CD4-positive, alpha-beta T cell treated with Interleukin-17A for 1 hour (primary cell): ENCODE measurements at places on chromosomes 13 and 19.

GRCh38 chr13:18212873-18213272 lies 968.8 kb downstream of the TUBA3C start:
- no peak for DNase-seq

DNA sequence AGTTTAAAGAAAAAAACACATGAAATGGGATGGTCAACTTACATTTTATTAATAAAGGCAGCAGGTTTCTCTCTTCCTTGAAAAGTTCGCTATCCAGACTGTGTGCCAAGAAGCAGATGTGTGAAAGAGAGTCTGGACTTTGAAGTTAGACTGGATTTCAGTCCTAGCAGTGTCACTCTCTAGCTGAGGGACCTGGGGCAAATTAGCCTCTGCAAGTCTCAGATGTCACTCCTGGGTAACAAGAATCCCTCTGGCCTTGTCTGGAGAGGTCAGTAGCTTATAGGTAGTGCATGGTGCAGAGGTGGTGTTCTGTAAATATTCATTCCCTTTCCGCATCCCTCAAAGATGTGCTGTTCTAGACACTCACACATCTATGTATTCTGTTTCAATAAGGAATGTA lies 187.6 kb upstream of the RNF113B start:
- DNase-seq: no peak

DNA sequence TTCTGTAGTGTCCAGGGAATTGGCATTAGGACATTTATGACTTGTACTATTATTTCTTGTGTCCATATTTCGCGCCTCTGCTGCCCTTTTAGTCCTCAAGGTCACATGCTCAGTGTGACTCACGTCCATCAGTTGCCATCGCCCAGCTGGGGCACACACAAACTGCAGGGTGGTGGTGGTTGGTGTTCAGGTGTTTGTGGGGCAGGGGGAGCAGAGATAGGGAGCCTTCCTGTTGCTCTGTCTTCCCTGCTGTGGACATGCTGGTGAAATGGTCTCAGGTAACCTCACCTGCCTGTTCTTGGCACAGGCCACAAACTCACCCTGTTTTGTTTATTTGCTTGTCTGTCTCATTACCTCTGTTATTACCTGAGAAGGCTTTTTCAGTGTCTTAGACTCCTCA lies 22.4 kb downstream of the PRR12 start:
- DNase-seq: no peak

DNA sequence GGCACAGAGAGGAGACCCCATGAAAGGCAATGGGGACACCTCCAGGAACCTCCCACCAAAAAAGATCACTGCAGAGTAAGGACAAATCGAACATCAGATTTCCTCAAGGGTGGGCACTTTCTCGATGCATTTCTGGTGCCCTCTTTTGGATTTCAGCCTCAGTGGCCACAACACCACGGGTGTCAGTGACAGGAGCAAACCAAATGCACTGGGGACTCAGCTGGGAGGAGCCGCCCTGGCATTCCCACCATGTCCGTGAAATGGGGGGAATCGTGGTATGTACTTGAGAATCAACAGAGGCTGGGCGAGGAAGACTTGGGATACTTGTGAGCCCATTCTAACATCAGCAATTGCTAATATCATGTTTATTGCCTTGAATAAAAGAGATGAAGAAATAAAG lies 16.3 kb downstream of the FAM187B start:
- no peak for DNase-seq

- DNase-seq: peak; percentile 55
These were observed 62.3 kb downstream of the ITGBL1 start for GRCh38 chr13:101514695-101515275.

- no peak for DNase-seq
These were observed 886.1 kb upstream of the MIR17HG start for GRCh38 chr13:90461398-90461797.

GRCh38 chr13:23504180-23504579 lies 66.0 kb upstream of the TNFRSF19 start:
- no peak for DNase-seq

- DNase-seq: no peak
These were observed 855 bp upstream of the CARS2 start for GRCh38 chr13:110706570-110707372.

GRCh38 chr19:17429641-17430113 lies 9.8 kb downstream of the MVB12A start:
- DNase-seq: no peak

GRCh38 chr13:44399074-44399473 lies 25.4 kb downstream of the SERP2 start:
- DNase-seq: no peak

DNA sequence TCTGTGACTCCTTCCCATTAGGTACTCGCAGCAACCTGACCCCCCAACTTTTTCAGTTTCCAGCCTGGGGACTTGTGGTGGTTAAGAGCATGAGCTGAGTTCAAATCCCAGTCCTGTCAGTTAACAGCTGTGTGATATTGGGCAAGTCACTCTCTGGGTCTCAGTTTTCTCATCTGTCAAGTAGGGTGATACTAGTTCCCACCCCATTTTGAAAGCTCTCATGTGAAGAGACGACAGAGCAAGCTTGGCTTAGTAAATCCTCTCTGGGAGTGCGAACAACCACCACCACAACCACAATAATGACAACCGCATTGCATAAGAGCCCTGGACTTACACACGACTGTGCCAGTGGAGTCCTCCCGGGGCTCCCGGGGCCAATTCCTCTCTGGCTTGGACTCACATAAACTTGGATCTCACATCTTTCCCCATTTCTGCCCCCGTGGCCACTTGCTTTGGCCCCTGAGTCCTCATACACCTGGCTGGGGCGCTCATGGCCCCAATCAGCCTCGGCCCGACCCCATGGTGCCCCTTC lies 454 bp downstream of the BLVRB start:
- peak; percentile 53 for DNase-seq

- no peak for DNase-seq
These were observed 154.2 kb upstream of the MAB21L1 start for GRCh38 chr13:35630551-35631275.

DNA sequence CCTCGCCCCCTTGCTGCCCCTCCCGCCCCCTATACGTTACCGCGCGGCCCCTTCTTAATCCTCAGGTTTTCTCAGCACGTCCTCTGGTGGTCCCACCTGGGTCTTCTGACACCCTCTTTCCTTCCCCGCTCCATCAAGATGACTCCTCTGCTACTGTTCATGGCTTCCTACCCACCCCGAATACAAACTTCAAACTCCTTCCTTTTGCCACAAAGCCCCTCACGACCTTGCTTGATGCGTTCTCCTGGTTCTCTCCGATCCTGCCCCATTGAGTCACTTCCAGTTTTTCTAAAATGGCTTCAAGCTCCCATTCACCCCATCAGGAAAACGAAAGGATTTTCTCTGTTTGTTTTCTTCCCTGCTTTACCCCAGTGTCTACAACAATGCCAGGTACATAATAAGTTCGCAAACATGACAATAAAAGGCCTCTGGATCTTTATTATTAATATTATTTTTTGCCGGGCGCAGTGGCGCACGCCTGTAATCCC lies 734 bp upstream of the SERTAD3 start:
- DNase-seq: no peak

DNA sequence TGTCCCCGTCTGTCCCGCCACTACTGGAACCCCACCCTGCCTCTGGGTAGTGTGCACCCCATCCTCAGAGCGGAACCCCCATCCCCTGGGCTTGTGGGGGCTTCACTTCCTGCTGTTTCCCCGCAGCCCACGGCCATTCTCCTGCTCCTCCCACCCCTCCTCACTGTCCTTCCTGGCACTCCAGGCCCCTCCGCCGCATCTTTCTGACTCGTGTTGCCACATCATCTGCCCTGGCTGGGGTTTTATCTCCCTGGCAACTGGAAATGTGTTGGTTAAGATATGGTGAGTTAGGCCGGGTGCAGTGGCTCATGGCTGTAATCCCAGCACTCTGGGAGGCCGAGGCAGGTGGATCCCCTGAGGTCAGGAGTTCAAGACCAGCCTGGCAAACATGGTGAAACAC lies 37.3 kb downstream of the KDM4B start:
- no peak for DNase-seq

DNA sequence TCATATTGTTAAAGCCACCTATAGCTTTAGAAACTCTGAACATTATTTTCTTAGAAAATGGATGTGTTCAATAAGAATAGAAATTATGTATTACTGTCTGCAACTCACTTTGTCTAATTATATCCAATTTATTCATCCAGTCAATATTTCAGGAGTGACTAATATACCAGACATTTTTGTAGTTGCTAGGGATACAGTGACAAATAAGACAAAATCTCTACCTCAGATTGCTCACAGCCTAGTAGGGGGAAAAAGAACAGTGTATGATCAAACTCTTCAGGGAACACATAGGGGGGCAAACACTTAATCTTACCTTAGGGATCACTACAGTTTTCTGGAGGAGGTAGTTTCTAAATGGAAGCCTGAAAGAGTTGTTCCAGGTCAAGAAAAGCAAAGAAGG lies 8.6 kb downstream of the BRCA2 start:
- DNase-seq: no peak

GRCh38 chr13:23637829-23638228 lies 67.6 kb downstream of the TNFRSF19 start:
- DNase-seq: no peak

DNA sequence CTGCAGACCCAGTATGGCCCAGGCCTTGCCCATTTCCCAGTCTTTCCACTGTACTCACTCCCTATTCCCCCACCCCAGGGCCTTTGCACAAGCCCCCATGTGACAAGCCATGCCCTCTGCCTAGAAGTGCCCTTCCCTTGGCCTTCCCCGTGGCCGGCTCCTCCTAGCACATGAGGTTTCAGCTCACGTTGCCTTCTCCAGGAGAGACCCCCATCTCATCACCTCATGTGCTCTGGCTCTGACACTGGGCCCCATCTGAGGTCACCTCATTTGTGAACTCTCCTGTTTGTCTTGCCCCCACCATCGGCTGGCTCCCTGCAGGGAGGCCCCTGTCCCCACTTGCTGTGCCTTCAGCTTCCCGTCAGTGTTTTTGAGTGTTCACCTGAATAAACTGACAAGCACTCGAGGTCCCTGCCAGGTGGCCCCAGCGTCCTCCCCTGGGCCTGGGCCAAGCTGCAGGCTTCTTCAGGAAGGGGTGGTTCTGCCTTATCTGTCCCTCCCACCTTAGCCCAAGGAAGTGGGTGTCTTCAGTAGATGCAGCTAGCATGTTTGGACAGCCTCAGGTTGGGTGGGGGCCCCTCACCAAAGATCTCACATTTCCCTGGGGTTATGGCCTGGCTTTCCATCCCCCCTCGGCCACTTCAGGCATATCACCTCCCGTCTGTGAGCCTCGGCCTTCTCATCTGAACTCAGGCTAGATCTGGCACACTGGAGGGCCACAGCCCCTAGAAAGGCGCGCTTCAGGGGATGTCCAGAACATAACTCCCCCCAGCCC lies 3.8 kb upstream of the SLC25A42 start:
- no peak for DNase-seq

DNA sequence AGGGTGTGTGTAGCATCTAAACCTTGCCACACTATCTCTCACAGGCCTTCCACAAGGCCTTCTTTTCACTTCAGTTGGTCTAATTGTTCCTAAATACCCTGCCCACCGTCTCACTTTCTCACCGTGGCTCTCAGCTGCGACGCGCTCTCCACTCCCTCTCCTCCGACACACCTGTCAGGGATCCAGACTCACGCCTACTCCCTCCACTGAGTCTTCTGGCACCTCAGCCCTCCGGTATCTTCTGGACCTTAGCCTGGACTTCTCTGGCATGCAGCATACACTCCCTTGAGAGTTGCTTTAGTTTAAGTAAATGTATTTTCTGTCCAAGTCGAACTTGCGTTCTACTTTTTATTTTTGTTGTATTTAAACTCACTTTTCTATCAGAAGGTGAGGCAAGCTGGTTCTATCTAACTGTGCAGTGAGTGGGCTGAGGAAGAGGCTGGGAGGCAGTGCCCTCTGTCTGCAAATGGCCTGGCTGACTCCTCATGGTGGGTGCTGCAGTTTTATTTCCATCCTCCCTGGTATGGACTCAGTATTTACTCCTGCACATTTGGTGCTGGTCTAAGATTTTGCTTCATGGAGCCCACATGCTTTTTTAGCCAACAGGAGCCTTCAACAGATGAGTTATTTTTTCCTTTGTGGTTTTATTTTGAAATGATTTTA lies 28.5 kb upstream of the ARGLU1 start:
- DNase-seq: no peak

- DNase-seq: no peak
These were observed 10.0 kb downstream of the CUL4A start for GRCh38 chr13:113219256-113219940.

GRCh38 chr19:41774515-41774980 lies 19.2 kb downstream of the CEACAM6 start:
- peak; percentile 71 for DNase-seq

DNA sequence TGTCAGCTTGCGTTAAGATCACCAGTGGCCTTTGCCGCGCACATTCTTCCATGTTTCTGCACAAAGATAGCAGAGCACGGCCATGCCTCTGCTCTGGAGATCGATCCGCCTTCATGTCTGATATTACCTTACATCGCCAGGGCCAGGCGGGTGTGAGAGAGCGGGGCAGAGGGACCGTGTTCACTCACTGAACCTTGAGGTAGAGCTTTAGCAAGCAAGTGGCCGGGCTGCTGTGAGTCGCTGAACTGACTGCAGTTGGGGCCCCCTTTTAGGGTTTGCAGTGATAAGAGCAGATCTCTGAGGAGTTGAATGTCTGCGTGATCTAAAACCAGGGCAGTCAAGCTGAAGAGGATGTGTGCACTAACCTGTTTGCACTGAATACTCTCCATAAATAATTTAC lies 275.4 kb upstream of the OBI1 start:
- no peak for DNase-seq
